Activated T-cell treated with anti-CD3 and anti-CD28 coated beads, Interleukin-2, amount 50 U/mL, for 72 hours (primary cell): ENCODE measurements at places on chromosomes 6 and 20. TPM values are rescaled to one million over a fixed set of nuclear protein-coding genes. Genes with fewer than 3 reads are reported as not detected.

The TSHZ2 gene
- 29.3 TPM for total RNA-seq

DNA sequence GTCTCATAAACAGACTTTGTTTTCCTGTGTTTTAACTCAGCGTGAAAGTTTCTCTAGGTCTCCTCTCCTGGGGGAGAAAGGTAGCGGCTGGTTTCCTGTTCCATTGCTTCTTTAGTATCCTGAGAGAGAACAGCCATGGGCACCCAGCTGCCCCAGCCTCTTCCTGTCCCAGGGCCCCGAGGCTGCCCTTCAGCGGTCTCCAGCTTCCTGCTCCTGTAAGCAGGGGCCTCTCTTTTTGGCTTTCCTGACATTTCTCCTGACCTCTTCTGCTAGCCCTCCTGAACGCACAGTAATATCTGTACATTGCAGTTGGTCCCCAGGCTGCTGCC, 2.4 kb upstream of the SSTR4 start:
- DNase-seq, result no peak

GRCh38 chr6:116933485-116933884, 56.4 kb downstream of the RFX6 start:
- no peak for DNase-seq

The PRSS16 gene
- 5.3 TPM for total RNA-seq

The LHFPL5 gene
- total RNA-seq, result not detected
